ACHN (cell line): ENCODE measurements at places on chromosomes 3 and 15.

GRCh38 chr3:196531418-196531817 lies 16.3 kb upstream of the SMCO1 start:
- DNase-seq, result no peak

- peak; percentile 52 for DNase-seq
Measured at GRCh38 chr3:138078096-138078495, 37.3 kb downstream of the DZIP1L start.

- no peak for DNase-seq
Measured at GRCh38 chr3:146325170-146325569, 74.3 kb upstream of the PLSCR4 start.

DNA sequence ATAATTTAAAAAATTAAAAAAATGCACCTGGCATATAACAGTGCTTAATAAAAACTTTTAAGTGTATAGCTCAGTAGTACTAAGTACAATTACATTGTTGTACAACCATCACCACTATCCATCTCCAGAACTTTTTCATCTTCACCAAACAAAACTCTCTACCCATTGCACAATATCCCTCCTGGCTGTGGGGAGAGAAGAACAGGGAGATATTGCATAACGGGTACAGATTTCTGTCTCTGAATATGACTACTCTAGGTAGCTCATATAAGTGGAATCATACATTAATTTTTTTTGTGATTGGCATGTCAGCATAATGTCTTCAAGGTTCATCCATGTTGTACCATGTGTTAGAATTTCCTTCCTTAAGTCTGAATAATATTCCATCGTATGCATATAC lies 91.0 kb upstream of the PLAAT1 start:
- DNase-seq, result no peak

DNA sequence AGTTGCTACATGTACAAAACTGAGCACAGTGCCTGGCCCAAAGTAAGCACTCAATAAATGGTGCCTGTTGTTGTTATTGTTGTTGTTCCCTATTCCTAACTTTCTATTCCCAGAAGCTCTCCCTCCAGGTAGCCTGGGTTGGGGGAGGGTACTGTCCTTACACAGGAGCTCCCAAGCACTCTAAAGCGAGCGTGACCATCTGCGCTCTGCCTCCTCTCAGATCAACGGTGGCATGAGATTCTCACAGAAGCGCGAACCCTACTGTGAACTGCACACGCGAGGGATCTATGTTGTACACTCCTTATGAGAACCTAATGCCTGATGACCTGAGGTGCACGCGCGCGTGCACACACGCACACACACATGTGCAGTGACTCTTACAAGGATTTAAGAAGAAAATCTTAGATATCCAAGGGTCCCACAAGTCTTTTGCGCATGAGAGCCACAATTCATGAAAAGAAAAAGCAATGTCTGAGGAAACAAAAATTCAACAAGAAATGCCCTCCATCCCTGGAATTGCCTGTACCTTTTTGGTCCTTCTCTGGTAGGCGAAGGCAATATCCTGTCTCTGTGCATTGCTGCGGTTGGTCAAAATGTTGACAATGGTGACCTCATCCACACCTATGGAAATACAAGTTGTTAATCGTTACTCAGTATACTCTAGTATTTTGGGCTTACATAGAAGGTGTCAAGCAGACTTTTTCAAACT lies 33.7 kb downstream of the ANXA2 start:
- DNase-seq, result no peak

DNA sequence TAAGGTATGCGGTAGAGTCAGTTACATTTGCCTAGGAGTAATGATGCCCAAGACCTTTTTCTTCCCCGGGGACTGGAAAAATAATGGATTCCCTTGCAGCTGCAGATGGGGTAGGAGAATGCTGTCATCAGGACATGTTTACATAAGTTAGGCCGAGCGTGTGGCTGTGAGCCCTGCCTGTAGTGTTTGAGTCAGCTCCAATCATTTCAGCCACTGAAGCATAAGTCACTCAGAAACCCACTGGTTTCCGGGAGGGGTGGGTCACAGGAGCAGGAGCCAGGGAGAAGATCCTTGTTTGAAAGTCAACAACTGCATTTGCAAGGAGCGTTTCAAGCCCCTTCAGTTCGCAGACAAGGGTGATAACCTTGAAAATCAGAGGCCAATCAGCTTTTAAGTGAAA lies 562.3 kb downstream of the MCTP2 start:
- DNase-seq, result no peak

- DNase-seq, result no peak
Measured at GRCh38 chr3:78823434-78823833, 944.4 kb downstream of the ROBO1 start.

GRCh38 chr3:76954412-76954811 lies 85.5 kb upstream of the ROBO2 start:
- no peak for DNase-seq

DNA sequence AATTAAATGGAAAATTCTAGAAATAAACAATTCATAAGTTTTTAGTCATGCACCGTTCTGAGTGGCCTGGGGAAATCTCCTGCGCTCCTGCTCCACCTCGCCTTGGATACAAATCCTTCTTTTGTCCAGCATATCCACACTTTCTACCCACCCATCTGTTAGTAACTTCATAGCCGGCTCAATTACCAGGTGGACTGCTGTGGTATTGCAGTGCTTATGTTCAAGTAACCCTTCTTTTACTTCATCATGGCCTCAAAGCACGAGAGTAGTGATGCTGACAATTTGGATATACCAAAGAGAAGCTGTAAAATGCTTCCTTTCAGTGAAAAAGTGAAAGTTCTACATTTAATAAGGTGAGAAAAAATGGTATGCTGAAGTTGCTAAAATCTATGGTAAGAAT lies 142.3 kb upstream of the CHL1 start:
- DNase-seq, result no peak

GRCh38 chr3:113140876-113141275 lies 70.5 kb upstream of the BOC start:
- no peak for DNase-seq

- no peak for DNase-seq
Measured at GRCh38 chr3:161177991-161178390, 43.1 kb upstream of the NMD3 start.

DNA sequence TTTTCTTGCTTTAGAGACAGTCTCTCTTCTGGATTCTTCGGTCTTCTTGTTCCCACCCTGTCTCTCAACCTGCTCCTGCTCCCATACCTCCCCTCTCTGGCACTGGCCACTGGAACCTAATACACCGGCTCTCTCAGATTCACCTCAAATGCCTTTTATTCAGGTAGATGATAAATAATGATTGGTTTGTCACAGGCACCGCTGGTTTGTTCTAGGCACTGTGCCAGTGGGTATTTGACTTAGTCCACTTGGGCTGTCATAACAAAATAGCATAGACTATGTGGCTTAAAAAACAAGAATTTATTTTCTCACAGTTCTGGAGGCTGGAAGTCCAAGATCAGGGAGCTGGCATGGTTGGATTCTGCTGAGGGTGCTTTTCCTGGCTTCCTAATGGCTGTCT lies 278.2 kb upstream of the STT3B start:
- no peak for DNase-seq

DNA sequence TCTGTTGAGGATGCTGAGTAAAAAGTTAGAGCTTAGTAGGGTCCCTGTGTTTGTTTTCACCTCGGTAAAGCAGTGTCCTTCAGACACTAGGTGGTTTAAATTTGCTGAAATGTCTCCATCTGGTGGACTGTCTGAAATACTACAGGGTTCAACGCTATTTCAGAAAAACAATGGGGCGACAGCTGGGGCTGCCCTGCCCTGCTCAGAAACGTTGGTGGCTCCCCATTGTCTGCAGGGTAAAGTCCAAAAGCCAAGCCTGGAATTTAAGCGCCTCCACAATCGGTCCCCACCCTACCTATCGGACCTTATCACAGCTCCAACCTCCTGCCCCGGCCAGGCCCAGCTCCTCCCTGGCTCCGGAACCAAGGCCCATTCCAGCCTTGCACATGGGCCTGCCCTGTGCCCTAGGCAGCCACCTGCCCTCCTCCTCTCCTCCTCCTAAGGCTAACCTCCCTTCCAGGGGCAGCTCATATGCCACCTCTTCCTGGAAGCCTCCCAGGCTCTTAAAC lies 4.3 kb upstream of the TSEN2 start:
- DNase-seq, result peak; percentile 47

DNA sequence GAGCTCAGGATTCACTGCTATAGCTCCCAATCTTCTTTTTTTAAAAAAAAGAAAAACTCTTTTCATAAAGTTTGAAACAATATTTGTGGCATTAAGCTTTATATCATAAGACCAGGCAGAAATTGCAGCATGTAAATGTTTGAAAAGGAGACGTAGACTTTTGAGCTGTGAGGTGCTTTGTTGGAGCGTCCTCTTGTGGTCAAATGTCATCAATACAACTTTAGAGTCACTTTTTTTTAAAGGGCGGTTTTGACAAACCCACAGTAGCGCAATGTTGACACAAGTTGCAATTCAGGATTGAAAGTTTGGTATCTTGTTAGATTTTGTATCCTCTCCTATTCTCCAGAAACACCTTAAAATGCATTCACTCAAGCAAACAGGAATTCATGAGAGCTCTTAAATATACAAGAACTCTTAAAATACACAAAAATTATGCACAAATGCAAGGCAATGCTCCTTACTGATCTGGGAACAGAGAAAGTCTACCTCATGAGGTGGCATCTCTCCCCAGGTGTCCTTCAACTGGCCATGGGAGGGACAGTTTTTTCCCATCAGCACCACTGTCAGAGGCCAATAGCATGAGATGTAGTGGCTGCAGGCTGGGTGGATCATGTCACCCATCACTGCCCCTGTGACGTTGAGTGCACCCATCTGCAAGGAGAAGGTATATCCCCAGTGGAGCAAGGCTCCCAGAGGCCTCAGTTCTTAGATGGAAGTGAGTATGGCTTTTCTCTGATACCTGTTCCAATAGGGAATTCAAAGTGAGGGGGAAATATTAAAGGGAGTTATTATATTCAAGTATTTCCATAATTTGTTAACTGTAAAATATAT lies 70.7 kb downstream of the ANXA2 start:
- DNase-seq, result peak; percentile 59
